Astrocyte of the spinal cord (primary cell): ENCODE measurements at places on chromosomes 1 and 21.
A peak's percentile ranks its signal among the peaks of the same experiment; 100 is the strongest.

GRCh38 chr1:214637722-214638458, 34.9 kb downstream of the CENPF start:
- DNase-seq = peak; percentile 71

- DNase-seq = no peak
Observed at GRCh38 chr1:203676455-203676854, 49.8 kb downstream of the ATP2B4 start.

DNA sequence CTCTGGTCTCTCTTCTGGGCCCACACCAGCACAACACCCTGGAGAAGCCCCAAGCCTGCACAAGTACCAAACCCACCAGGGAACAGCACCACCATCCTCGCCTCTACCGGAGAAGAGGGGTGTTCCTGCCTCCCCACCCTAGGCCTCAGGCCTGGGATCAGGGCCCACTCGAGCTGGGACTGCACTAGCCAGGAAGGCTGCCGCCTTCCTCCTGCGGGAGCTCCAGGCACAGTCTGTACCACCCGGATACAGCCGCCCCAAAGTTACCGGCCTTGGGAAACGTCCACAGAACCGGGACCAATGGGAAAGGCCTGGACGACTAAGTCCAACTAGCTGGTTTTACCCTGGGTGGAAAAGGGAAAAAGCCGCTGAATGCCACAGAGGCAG, 3.4 kb downstream of the TAL1 start:
- DNase-seq = no peak

GRCh38 chr1:12296623-12297022, 66.8 kb downstream of the VPS13D start:
- peak; percentile 79 for DNase-seq

- DNase-seq = peak; percentile 26
Observed at GRCh38 chr1:70685300-70686286, 274.5 kb downstream of the CTH start.

DNA sequence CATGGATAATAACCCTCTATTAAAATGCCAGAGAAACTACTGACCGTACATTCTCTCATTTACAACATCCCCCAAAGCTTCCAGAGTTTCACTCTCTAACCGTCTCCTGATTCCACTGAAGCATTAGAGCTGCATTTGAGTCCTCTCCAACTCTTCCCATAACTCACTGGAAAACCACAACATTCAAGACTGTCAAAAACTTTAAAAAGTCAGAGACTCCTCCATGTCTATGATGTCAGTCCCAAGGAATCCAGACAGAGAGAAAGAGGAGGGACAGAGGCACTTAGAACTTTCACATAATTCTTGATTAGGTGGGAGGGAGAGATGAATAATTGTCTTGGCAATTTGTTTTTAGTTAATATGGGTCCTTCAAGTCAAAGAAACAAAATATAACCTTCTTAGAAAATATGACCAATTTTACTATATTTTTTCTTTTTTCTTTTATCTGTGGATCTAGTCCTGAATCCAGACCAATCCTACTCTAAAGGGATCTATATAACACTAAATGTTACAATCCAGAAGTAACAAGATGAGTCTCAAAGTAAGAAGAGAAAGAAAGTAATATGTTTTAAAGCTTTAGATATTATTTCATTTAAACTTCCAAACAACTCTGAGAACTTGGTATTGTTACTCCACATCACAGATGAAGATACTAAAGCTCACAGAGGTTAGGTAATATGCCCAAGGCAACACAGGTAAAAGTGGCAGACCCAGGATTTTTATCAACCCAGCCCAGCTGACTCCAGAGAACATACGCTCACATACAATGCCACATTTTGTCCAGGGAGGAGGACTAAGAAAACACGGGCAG, 23.8 kb downstream of the OTUD7B start:
- peak; percentile 87 for DNase-seq

GRCh38 chr1:223153177-223154119, 10.4 kb upstream of the TLR5 start:
- peak; percentile 62 for DNase-seq

- DNase-seq = no peak
Observed at GRCh38 chr1:236893626-236894545, 98.8 kb downstream of the MTR start.

DNA sequence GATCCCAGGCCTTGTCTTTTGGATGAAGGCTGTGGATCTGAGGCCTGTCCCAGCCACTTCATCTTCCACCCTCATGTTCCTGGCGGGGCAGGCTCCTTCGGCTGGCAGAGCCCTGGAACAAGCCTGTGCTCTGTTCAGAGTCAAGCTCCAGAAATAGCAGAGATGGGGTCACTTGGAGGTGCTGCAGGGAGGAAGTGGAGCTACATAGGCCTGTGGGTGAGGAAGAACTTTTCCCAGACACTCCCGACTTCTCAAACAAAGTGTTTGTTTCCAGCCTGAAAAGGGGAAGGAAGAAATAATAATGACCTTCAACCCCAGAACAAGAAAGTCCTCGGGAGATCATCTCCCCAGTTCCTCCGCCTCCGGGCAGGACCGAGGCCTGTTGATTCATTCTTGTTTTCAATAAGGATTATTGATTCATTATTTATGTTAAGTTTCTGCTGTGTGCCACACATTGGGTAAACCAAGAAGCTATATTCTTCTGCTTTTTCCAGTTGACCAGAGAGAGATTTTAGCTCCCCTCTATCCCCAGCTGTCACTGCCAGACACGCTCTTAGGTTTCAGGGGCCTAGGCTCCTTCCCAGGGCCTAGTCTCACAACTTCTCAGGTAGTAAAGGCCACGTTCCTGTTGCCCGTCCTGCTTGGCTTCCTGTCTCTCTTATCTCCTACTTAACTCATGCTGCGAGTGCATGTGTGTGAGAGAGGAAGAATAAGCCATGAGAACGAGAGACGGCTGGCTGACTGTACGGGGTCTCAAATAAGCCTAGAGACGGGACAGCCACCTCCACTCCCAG, 16.9 kb downstream of the IKBKE start:
- no peak for DNase-seq

- no peak for DNase-seq
Observed at GRCh38 chr1:202616355-202616915, 93.8 kb downstream of the SYT2 start.

- no peak for DNase-seq
Observed at GRCh38 chr1:9346566-9346965, 53.9 kb downstream of the SPSB1 start.

DNA sequence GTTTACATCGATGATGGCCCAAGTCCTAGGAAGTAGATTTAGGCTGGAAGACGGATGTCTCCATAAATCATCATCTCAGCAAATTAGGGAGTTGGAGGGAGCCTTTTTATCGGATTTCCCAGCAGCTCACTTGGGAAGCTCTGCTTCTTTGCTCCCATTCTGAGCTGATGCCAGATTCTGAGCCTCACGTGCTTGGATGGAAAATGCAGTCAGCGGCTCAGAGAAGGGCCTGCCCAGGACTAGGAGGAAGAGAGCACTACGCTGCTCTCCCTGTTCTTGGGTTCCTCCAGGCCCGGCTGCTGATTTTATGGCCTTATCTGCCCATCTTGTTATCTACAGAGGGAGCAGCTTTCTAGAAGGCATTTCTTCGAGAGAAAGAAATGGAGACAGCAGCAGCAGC, 42.0 kb downstream of the UBIAD1 start:
- no peak for DNase-seq

GRCh38 chr21:43467785-43468184, 40.9 kb upstream of the SIK1 start:
- no peak for DNase-seq

DNA sequence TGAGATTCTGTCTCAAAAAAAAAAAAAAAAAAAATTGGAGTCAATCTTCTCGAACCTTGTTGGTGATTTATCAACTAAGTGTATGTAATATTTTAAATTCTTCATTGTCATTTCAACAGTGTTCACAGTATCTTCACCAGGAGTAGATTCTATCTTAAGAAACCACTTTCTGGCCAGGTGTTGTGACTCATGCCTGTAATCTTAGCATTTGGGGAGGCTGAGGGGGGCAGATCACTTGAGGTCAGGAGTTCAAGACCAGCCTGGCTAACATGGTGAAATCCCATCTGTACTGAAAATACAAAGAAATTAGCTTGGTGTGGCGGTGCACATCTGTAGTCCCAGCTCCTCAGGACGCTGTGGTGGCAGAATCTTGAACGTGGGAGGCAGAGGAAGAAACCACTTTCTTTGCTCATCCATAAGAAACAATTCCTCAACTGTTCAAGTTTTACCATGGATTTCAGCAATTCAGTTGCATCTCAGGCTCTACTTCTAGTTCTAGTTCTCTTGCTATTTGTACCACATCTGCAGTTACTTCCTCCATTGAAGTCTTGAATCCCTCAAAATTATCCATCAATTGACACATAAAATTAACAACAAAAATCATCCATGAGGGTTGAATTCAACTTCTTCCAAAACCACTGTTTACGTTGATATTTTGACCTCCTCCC, 30.4 kb upstream of the EYA3 start:
- DNase-seq = no peak

DNA sequence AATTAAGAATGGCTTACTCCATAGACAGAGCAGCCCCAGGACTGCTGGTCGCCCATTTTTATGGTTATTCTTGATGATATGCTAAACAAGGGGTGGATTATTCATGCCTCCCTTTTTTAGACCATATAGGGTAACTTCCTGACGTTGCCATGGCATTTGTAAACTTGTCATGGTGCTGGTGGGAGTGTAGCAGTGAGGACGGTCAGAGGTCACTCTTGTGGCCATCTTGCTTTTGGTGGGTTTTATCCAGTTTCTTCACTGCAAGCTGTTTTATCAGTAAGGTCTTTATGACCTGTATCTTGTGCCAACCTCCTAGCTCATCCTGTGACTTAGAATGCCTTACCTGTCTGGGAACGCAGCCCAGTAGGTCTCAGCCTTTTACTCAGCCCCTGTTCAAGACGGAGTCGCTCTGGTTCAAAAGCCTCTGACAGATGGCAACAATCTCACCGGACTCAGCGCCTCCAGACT, 5.2 kb upstream of the AGPAT3 start:
- DNase-seq = no peak

DNA sequence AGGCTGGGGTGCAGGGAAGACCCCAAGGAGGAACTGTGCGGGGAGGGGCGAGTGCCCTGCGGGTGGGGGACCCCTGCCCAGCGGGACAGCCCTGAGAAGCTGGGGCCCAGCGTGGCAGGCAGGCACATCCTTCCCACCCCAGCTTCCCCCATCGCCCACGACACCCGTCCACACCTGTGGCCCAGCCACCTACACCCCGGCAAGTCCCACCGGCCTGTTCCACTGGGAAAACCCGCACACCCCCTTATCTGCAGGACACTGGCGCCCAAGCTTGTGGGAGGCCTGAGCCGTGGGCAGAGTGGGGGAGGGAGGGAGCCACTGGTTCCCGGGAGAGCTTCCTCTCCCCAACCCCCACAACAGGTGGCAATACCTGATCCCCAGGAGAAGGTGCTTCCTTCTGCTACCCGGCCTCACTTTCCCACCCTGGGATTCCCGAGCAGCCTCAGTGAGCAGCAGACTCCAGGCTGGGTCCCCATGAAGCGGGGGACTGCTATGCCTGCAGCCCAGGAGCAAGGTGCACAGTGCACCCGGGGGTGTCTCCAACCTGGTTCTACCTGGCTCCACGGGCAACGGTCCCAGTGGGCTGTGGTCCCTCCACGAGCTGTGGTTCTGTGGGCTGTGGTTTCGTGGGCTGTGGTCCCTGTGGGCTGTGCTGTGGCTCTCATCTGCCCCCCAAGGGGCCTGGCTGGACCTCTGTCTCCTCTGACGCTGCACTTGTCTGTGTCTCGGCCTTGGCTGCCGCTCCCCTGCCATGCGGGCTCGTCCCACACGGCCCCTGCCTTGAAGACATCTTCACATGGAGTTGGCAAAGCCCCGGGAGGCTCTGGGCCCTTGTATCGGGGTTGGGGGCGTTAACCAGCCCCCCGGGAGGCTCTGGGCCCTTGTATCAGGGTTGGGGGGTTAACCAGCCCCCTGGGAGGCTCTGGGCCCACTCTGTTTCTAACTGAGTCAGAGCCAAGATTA, 37.8 kb upstream of the POFUT2 start:
- DNase-seq = no peak

DNA sequence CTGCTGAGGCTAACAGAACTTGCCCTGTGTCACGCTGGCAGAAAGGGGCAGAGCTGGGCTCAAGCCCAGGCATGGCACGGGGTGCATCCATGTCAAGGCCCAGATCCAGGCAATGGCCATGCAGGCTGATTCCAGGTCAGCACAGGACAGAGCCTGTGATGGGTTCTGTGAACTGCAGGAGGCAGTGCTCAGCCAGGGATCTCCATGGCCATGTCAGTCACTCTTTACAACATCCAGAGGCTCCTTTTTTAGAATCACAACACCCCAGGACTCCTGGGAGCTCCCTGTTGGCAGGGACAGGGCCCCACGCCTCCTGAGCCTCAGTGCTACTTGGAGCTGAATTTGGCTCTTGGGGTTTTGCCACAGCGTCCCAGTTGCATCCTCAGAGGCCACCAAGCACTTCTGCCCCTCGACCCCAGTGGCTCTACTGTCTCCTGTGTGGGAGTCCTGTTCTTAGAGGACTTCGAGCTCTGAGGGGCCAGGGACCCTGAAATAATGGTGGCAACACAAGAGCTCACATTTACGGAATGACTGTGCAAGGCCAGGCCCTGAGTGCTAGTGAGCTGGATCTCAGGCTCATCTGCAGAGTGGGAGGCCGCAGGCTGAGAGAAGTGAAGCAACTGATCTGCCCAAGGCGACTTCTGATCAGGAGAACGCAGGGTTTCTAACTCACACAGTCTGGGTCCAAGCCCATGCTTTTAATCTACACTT, 211.5 kb downstream of the TRABD2B start:
- DNase-seq = no peak

DNA sequence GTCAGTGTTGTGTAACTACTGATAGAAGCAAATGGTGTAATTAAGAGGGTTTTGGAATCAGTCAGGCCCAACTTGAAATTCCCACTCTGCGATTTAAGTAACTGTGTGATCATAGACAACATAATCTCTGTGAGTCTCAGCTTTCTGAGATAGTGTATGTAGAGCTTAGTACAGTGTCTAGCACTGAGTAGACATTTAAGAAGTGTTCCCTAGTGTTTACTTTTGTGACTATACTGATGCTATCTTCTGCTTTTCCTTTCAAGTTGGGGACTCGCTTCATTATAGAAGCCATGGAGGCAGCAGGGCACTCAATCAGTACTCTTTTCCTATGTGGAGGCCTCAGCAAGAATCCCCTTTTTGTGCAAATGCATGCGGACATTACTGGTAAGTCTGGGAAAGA, 147.7 kb upstream of the HOOK1 start:
- no peak for DNase-seq

DNA sequence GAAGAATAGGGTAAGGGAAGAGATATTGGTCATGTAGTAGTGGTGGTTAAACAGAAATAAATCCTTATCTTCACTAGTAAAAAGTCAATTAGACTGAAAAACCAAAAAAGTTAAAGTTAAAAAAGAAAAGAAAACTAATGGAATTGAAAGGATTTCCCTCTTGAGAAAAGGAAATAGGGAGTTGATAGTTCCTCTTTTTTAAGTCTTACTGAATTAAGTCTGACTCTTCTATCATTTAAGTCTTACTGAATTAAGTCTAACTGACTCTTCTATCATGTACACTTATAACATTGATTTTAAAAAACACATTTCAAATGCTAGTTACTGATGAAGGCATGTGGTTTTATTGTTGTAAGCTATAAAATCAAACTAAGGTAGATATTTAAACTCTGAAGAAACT, 49.5 kb upstream of the TENT5C start:
- no peak for DNase-seq

GRCh38 chr1:76625886-76626678, 241.2 kb upstream of the ST6GALNAC5 start:
- DNase-seq = no peak

GRCh38 chr1:60279798-60280197, 206.2 kb upstream of the C1orf87 start:
- peak; percentile 41 for DNase-seq

- no peak for DNase-seq
Observed at GRCh38 chr1:231679109-231679508, 52.5 kb downstream of the DISC1 start.
